ENCODE measurements at places on chromosomes 4 and X.

- no peak for DNase-seq
Observed at GRCh38 chrX:142084611-142085010, 120.5 kb downstream of the MAGEC2 start.

GRCh38 chr4:94576210-94576609, 124.5 kb downstream of the PDLIM5 start:
- DNase-seq, result no peak

- DNase-seq, result no peak
Observed at GRCh38 chr4:156662921-156663320, 308.7 kb downstream of the PDGFC start.

DNA sequence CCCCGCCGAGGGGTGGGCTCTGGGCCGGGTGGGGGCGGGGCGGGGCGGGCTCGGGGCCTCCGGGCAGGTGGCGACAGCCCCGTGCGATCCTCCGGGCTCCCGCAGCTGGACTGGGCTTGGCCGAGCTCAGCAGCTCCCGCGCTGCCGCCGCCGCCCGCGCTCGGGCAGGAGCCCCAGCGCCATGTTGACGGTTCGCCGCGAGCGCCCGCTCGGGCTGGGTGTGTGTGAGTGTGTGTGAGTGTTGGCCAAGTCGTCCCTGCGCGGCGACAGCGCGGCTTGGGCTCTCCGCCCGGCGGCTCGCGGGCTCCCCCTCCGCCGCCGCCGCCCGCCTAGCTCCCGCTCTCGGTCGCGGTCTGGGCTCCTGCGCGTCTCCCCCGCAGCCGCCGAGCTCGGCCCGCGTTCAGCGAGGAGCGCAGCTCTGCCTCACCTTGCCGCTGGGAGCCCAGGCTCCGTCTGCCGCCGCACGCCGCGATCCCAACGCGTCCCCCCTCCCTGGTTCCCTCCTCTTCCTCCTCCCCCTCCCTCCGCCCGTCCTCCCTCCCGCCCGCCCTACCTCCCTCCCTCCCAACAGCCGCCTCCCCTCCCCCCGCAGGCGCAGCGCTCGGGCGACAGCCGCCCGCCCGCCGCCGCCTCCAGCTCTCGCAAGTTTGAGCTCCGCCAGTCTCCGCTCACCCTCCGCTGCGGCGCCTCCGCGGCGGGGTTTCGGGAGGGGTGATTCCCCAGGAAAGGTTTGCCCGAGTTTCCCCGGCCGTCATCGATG, at the start of gene BCOR:
TSS of gene BCOR (minus strand) at position 455 of the 760 bp plus-strand sequence. CDS start 20,029 bp downstream, outside the sequence.
- peak; percentile 59 for DNase-seq

DNA sequence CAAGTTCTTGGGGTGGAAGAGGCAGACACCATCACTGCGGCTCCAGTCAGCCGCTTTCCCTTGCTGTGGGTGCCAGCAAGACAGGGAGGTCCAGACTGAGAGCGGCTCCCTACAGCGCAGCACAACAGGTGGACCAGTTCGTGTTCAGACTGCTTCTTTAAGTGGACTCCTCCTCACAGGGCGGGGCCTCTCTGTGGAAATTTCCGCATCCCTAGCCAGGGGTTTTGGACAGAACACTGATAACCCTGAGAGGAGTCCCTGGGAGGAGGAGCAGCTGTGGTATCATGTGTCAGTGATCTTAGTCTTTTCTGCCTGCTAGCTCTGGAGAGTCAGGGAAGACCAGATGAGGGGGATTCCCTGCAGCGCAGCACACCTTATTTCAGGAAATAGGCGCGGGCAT, 48.5 kb downstream of the MAGEC2 start:
- DNase-seq, result no peak

GRCh38 chr4:48237996-48238645, 31.5 kb downstream of the TEC start:
- DNase-seq, result no peak

DNA sequence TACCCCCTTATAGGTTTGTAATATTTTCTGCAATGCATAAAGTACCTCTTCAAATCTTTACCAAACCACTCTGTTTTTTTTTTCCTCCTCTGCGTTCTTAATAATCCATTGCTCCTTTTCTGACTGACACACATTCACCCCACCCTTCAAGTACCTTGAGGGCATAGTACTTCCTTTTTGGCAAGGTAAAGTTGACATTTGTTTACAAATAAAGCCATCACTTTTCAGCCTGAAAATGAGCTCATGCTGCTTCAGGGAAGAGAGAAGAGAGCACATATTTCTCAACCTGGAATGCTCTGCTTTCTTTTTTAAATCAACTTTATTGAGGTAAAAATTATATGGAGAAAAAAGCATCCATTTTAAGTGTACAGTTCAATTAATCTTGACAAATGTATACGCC, 113.9 kb downstream of the AGTR2 start:
- no peak for DNase-seq

- no peak for DNase-seq
Observed at GRCh38 chr4:133129237-133129636, 19.9 kb upstream of the PCDH10 start.

GRCh38 chrX:11533199-11533651, 132.5 kb downstream of the ARHGAP6 start:
- no peak for DNase-seq

GRCh38 chr4:68271851-68272357, 26.4 kb upstream of the TMPRSS11B start:
- DNase-seq, result no peak

GRCh38 chr4:94931626-94932025, 173.9 kb downstream of the BMPR1B start:
- no peak for DNase-seq

GRCh38 chrX:15816886-15817285, 26.6 kb downstream of the ZRSR2 start:
- DNase-seq, result peak; percentile 58

DNA sequence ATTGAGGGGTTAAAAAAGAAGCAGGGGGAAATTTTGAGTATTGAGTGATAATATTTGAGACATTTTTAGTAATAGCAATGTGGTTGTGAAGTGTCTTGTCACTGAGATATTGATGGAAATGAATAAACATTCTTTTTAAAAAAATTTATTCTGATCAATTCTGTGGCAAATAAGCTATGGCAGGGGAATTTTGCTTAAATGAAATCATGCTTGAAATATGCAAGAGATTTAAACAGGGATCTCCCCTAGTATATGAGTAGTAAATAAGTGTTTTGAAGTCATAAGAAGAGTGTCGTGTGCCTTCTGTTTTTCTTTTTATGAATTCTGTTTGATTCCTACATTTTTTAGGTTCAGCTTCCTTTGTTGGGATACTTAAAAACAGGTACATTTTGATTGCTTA, 23.2 kb downstream of the IL15 start:
- DNase-seq, result no peak
